ENCODE measurements at places on chromosomes 16 and 17.

GRCh38 chr17:1515640-1516387, 598 bp downstream of the INPP5K start:
- peak; percentile 44 for DNase-seq

GRCh38 chr17:71830866-71831265, 290.0 kb upstream of the SOX9 start:
- no peak for DNase-seq

GRCh38 chr17:65504141-65504540, 57.3 kb downstream of the AXIN2 start:
- no peak for DNase-seq

DNA sequence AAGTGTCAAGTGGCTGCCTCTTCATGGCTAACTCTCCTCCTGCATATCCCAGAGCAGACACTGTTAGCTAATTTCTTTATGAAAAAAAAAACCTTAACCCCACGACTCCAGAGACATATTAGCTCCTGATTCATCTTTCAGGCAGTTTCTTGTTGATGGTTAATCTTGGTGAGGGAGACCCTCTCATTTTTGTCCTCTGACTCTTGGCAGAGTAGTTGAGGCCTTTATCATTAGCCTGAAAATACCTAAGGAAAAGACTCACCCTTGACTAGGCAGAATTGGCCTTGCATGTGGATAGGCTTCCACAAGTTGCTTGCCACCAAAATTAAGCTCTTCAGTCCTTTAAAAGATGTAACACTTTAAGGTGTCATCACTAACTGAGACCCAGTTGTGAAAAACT, 4.0 kb downstream of the CRYBA1 start:
- no peak for DNase-seq

DNA sequence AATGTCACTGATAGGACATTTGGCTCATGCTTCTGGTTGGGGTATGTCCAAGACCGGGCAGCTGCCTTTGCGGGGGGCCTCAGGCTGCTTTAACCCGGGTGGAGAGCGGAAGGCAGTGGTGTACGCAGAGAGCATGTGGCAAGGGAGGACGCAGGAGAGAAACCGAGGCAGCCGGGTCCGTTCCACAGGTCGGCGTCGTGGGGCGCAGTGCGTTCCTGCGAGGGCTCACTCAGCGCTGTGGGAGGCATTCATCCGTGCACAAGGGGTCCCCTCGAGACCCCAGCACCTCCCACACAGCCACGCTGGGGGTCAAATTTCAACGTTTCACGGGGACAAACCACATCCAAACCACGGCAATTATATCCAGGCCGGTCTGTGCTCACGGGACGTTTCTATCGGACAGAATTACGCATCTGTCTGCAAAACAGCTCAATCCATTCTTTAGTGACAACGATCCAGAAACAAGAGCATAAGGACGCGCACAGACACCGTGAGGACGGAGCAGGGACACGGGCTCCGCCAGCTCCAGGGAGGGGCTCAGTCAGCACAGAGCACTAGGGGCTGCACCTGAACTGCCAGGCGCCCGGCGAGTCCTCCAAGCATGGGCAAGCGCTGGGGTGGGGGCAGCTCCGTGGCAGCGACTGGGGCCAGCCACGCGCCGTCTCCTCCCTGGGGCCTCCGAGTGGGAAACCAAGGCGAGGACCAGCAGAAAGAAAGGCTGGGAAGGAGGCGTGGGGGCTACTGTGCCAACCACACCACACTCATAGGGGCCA, 108.4 kb upstream of the METRNL start:
- DNase-seq: no peak

- DNase-seq: no peak
Observed at GRCh38 chr17:66474806-66475497, 172.5 kb downstream of the PRKCA start.

DNA sequence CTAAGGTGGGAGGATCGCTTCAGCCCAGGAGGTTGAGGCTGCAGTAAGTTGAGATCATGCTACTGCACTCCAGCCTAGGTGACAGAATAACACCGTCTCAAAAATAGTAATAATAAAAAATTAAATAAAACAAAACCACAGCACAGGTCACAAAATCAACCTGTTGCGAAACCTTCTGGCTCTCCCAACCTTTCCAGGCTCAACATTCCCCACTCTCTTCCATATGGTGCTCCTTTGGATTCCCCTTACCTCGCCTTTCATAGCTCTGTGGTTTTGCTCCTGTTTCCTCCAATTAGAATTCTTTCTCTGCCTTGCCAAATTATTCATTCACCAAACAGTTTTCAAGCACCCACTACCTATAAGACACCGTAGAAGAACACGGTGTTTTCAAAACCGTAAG, 4.7 kb downstream of the ZDHHC7 start:
- no peak for DNase-seq

DNA sequence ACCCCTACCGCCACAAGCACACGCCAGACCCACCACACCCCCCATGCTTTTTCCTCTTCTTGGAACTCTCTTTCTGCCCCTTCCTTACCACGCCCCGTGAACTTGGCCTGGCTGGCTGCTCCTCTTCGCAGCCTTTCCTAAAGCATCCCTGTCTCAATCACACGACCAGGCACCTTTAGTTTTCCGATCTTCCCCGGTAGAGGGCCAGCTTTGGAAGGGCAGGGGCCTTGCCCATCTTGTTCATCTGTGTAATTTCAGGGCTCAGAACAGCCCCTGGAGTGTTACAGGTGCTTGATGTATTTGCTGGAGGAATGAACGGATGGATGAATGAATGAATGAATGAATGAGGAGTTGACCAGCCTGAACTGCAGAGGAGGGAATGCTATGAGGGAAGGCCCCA, 3.7 kb downstream of the SPPL2C start:
- no peak for DNase-seq

- no peak for DNase-seq
Observed at GRCh38 chr17:32483451-32484019, 3.3 kb upstream of the CDK5R1 start.

- DNase-seq: no peak
Observed at GRCh38 chr17:55730808-55731207, 8.1 kb upstream of the TMEM100 start.

GRCh38 chr17:38532451-38532850, 73.3 kb downstream of the SRCIN1 start:
- DNase-seq: no peak

DNA sequence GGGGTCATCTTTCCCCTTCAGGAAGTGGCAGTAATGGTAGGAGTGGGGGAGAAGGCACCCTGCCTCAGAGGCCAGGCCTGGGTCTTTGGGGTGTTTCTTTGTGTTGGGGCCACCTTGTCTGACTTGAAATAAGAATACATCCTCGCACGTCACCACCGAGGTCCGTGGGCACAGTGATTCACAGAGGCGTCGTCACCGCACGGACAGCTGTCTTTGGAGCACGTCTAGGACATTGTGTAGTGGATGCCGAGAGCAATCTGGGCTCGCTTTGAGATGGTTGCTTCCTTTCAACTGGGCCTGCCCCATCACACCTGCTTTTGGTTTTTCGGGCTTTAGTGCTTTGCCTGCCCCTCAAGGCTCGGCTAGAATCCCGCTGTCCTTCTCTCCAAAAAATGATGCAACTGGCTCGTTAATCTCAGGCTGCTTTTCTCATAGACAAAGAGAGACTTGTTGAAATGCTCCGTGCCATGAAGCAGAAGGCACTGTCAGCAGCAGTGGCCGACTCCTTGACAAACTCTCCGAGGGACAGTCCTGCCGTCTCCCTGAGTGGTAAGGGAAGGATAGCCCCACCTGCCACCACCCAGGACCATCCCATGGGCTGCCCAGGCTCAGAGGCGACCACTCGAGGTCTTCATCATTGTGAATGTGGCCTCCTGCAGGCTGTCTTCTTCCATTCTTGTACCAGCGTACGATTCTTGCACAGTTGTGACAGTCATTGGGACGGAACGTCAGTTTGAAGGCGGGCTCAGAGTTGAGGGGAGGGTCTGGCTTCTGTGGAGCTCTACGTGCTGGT, 24.0 kb downstream of the GINS2 start:
- no peak for DNase-seq

DNA sequence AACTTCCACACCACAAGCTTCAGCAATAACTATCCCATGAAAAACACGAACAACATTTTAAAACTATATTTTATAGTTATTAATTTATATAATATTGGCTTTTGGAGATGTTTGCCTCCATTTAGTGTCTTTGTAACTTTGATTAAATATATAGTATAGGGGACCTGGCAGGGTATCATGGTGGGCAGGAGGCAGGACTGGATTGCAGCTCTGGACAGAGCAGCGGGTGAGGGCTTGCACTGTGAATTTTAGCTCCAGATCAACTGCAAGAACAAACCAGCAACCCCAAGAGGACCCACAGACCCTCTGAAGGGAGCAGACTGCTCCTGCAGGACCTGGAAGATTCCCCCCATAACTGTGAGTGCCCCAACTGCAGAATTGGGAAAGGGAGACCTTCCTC, 777.9 kb downstream of the KCNJ2 start:
- no peak for DNase-seq

- DNase-seq: peak; percentile 56
Observed at GRCh38 chr17:8151641-8152111, 528 bp downstream of the PER1 start.
